ENCODE measurements at places on chromosomes 3 and 15.

GRCh38 chr15:45869034-45869668, 234.3 kb downstream of the SQOR start:
- no peak for DNase-seq

GRCh38 chr3:23741036-23741706, 64.6 kb upstream of the UBE2E1 start:
- no peak for DNase-seq

GRCh38 chr3:64467255-64467944, 220.4 kb downstream of the ADAMTS9 start:
- no peak for DNase-seq

DNA sequence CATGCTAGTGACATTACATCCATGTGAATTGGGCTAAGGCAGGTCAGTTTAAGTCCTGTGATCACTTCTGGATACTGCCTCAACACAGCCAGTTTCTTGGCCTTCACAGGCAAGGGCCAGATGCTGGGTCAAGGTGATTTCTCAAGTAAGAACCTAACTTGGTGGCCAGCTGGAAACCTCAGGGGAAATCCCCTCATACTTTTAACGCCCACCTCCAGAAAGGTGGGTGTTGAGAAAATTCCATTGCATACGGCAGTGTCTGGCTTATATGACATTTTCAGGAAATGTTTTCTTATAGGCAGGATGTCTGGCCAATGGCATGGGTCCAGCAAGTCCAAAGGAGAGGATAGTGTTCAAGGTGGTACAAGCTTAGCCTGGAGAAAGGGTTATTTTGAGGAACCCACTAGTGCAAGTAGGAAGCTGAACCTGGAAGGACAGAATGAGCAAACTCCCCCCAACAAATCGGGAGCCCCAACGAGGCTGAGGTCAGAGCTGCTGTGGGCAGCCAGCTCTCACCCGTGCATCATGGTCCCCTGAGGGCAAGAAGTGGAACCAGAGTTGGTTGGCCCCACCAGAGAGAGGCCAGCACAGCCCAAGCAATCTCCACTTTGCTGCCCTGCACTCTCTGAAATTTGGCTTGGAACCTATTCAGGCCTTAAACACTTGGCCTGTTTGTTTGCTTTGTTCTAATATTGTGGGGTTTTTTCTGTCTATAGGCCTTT, 135.4 kb downstream of the PDE8A start:
- DNase-seq, result no peak

- DNase-seq, result no peak
These were observed 479.4 kb downstream of the RBMS3 start for GRCh38 chr3:29760226-29760685.

DNA sequence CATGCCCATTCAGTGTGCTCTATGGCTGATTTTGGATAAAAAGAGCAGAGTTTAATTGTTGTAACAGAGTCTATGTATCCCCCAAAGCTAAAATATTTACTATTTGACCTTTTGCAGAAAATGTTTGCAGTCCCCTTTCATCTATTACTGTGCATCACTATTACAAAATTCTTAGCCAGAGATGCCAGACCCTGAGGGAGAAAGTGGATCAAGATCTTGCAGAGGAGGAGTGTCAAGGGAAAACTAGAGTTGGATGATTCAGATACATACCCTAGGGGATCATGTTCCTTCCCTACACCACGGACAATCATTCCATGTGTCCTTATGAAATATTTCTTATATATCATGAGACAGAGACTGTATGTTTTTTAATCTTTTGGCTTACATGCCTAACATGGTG, 68.6 kb upstream of the TPRG1 start:
- DNase-seq, result no peak

DNA sequence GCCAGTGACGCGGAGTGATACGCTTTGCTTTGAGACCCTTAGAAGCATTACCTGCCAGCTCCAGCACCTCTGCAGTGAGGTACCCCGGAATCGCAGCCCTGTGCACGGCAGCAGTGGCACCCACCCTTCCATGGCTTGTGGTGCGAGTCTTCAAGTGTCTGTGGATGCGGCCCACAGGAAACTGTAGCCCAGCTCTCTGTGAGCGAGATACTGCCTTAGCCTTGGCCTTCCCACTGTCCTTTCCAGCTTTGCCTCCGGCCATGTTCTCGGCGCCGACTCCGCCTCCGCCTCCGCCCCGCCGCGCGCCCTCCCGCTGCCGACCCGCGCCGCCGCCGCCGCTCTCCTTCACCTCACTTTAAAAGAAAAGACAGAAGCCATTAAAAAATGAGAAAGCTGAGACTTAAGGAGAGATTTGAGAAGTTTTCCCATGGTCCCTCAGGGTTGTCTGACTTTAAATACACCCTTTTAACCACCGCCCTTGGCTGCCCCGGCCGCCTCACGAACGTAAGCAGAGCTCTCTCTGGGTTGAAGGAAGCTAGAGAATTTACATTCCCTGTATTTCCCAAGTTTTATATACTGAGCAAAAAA, 78.5 kb upstream of the FAM174B start:
- no peak for DNase-seq

DNA sequence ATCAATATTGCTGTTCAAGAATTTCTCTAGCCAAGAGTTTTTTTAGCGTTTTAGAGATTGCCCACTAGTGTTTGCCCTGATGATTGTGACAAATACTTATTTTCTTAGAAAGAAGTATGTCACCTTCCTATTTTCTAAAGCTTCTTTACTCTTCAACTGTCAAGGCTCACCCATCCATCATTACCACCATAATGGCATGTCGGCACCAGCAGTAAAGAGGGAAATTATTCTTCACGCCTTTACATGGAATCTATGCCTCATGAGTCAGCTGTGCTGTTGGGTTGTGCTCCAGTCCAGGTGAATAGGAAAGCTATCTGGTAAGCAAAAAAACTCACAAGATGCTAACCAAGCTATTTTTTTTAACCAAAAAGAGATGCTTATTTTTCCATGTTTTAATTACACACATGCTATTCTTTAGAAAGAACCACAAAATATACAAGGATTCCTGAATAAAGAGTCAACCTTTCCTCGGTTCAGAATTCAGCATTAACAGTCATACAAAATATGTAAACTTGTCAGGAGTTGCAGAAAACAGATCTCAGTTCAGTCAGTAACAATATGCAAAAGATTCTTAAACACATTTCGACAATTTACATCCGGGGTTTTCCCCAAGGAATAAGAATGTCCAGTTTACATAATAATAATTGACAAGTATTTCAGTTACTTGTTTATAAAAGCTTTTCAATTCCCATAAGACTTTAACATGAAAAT, 128.0 kb downstream of the ATP8B4 start:
- DNase-seq, result no peak

DNA sequence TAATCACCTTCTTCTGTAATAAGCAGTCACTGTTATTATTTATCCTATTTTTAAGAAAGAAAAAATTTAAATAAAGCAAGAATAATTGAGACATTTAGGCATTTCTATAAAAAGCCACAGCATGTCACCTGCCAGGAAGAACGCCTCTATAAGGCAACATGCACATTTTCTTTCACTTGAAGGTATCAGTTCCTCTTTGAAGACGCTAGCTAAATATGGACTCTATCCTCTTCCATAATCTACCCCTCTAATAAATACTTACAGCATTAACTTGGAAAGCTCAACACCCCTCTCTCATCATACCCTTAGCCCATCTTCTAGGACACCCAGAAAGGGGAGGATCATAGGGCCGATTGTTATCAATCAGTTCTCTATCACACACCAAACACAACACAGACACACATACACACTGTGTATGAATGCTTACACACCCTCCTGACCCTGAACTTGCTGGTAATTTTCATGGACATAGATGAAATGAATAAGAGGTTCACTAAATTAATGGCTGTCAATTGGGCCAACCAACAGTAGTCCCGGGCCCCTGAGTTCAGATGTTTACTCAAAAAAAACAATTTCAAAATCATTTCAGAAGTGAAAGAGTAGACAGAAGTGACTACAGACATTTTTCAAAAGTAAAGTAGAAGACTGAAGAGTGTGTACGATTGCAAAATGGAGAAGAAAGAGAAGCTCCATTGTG, 102.5 kb downstream of the ZMAT3 start:
- no peak for DNase-seq

DNA sequence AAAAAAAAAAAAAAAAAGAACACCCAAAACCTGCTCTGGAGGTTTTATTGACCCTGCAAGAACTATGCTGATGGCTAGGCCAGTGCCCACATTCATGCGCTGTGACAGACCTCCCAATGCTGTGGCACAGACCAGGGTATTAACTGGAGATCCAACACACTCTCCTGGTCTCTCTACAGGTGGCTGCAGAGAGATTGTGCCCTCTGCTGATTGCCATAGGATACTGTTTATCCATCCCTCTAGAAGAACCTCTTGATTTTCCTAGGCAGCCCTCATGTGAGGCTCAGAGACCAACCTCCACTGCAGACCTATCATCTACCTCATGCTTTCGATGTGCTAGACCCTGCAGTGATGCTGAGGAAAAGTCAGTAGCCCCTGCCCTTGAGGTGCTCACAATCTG, 125.5 kb upstream of the TRIM42 start:
- no peak for DNase-seq

DNA sequence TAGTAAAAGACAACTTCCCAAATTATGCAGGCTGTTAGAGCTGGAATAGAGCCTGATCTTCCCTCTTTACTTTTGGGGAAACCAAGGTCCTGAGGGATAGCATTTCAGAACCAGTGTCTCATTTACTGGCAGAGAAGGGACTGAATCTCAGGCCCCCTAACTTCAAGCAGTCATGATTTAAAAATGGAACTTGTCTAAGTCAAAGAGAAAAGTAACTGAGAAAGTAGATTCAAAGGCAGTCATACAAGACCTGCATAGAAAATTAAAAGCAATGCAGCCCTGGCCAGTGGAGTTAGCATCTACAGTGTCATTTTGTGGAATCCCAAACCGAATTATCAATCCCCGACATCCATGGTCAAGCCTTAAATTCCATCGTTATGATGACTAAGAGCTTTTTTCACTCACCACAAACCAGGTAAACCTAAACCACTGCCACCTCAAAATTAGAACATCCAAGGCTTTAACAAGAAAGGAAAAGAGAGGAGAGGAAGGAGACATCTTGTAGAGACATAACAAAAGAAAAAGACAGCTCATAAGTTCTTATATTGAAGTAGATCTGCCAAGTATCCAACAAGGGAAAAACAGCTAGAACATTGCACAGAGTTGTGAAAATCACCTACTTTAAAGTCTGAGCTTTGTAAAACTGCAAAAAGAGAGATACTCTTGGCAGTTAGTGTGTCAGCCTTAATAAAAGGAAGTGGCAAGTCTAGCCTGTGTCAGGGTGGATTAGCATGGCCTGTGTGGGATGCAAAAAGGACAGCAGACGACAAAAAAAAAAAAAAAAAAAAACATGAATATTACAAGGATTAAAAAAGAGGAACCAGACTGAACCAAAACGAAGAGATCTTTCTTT, 54.1 kb upstream of the CCR2 start:
- DNase-seq, result no peak

DNA sequence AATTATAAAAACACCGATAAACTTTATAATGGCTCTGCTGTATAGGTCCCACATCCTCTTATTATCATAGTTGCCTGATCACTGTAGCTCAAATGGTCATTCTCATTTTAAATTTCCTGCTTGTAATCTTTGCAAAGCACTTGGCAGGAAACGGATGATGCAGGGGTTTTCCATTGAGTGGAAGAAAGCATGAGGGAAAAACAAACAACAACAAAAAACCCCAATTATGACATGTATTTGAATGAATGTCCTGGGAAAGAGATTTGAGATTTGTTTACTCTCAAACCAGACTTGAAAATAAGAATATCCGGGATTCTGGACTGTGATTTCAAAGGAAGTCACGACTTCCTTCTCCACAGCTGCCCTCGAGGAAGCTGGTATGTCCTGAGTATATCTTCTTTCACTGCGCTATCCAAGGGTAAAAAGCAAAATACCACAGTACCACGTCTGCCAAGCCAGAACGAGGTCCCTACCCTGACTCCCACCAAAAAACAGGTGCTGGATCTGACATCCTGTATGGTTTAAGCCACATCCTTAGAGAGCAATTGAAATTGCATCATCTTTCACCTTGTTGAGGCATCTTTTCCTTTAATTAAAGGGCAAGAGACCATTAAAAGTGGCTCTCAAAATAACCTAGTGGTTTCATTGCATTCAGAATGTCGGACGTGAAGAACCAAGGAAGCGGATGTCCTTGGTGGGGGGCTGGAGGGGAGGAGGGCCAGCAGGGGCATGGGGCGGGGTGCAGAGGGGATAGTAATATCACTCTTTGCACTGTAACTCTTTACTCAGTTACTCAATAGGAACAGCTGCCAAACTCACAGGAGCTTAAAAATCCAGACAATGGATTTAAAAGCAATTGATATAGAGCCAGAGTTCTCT, 13.5 kb upstream of the TIPIN start:
- no peak for DNase-seq

DNA sequence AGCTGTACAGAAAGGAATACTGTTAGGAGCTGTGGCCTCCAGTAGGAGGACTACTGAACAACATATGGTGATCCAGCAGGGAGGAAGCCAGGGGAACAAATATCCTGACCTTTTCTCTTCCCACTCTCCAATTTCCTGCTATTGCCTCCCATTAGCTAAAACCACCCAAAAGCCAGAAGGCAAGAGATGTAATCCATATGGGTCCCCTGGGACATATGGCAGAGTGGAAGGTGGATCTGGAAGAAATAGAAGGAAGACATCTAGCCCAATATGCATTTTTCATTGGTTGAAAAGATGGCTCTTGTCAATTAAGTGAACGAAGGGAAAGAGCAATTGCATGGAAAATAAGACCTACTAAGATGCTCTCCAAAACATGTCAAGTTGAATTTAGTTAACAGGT, 167.2 kb downstream of the CNTN3 start:
- no peak for DNase-seq

GRCh38 chr15:84907731-84908130, 23.3 kb downstream of the SLC28A1 start:
- no peak for DNase-seq

DNA sequence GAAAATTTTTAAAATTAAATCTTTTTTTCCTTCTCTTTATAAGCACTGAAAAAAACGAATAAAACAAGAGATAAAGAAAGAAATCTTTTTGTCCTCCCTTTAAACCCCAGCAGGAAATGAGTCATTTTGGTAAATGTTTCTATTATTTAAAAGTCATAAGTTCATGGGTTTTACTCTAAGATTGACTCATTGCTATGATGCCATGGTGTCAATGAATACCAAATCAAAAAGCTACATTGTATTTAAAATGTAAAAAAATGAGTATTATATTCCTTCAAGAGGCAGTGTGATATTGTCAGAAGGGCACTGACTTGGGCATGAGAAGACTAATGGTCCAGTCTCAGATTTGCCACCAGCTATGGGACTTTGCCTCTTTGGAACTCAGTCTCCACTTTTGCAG, 303.4 kb upstream of the DNAJC19 start:
- no peak for DNase-seq

DNA sequence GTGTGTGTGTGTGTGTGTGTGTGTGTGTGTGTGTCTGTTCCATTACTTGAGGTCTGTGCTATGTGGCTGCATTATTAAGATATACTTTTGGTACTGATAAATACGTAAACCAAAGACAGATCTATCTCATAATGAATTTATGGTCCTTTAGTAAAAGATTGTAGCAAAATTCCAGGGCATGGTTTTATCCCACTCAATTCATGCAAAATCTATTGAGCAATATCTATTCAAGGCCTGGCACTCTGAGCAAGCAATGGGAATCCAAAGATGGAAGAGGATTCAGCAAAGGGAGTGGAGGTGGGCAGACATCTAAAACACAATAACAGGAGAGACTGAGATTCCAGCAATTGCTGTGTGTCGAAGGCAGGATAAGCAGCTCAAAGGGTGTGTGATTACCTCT, 86.8 kb downstream of the RFTN1 start:
- no peak for DNase-seq

- no peak for DNase-seq
These were observed 2.7 kb downstream of the ALS2CL start for GRCh38 chr3:46690798-46691197.

GRCh38 chr3:31252216-31253185, 280.2 kb upstream of the STT3B start:
- no peak for DNase-seq

Data from stimulated activated CD4-positive, alpha-beta T cell treated with anti-CD3 and anti-CD28 coated beads, TNF-alpha, amount 100 ng/mL, for 4 hours (primary cell).